ENCODE measurements at places on chromosomes 5 and 9.
A peak's percentile ranks its signal among the peaks of the same experiment; 100 is the strongest.

- H3K36me3 ChIP-seq = no peaks in the 10 kb centered on the region
- H3K27me3 ChIP-seq = no peaks in the 10 kb centered on the region
- peaks cover 17% of the 10 kb centered on the region for H3K4me1 ChIP-seq
- H3K4me3 ChIP-seq = no peak overlapping the region
- no peak for DNase-seq
These were observed 139.4 kb downstream of the ATG10 start for GRCh38 chr5:82111191-82111590.

GRCh38 chr5:148880696-148881095 lies 54.3 kb downstream of the ADRB2 start:
- no peak overlapping the region for H3K4me3 ChIP-seq
- peak overlapping the region; percentile 27 for H3K27ac ChIP-seq
- no peak for DNase-seq
- no peaks in the 10 kb centered on the region for H3K27me3 ChIP-seq

DNA sequence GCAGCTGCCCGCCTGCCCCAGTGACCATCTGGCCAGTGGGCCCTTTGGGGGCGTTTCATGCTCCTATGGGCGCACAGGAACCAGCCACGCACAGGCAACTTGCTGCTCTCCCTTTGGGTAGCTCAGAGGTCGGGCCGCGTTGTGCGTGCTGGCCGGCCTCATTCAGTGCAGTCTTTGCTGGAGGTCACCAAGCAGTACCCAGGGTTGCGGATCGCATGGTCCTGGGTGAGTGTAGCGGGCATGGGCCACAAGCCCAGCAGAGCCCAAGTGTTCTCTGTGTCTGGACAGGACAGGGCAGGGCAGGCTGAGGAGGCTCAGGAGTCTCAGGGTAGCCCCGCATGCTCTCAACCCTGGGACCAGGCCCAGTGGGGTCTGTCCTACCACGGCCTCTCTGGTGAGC lies 9.9 kb upstream of the MRNIP start:
- H3K27me3 ChIP-seq = peaks cover 2% of the 10 kb centered on the region
- peaks cover 3% of the 10 kb centered on the region for H3K36me3 ChIP-seq
- no peak overlapping the region for H3K27ac ChIP-seq

- H3K4me3 ChIP-seq = peak overlapping the region; percentile 19
- peaks cover 68% of the 10 kb centered on the region for H3K4me1 ChIP-seq
- no peak for DNase-seq
- no peak overlapping the region for H3K27ac ChIP-seq
These were observed 376.6 kb downstream of the EFNA5 start for GRCh38 chr5:107294211-107294550.

GRCh38 chr9:136267261-136268111 lies 21.9 kb upstream of the QSOX2 start:
- peak overlapping the region; percentile 85 for H3K27ac ChIP-seq
- DNase-seq = peak; percentile 83
- no peaks in the 10 kb centered on the region for H3K4me1 ChIP-seq
- no peaks in the 10 kb centered on the region for H3K27me3 ChIP-seq
- peak overlapping the region; percentile 82 for H3K4me3 ChIP-seq

GRCh38 chr9:87199278-87199677 lies 252.0 kb upstream of the GAS1 start:
- H3K4me3 ChIP-seq = no peak overlapping the region
- H3K27me3 ChIP-seq = peaks cover 5% of the 10 kb centered on the region
- no peak overlapping the region for H3K27ac ChIP-seq

DNA sequence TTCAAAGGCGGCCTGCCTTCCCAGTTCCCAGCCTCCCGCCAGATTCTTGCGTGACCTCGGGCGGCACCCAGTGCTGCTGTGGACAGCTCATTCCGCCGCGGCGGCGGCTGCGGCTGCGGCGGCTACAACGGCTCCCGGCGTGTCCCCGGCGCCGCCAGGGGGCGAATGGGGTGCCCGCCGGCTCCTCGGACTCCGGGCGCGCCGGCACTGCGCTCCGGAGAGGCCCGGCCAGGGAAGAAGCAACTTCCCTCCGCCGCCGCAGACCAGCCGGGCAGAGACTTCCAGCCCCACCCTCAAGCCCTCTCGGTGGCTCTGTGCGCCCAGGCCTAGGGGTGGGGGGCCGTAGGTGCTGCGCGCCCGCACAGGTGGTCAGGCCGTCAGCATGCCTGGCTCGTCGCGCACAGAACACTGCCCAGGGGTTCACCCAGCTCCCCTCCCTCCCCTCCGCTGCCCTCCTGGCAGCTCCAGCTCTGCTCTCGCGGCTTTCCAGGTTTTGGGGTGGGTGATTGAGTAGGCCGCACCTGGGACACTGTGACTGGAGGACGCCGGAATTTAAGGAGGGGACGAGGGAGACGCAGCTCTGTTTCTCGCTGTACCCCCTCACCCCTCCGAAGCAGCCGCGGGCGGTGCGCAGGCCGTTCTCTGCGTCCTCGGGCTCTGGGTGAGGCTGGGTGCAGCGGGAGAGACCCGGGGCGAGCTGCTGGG lies 20.2 kb downstream of the IGIP start:
- peak overlapping the region; percentile 72 for H3K4me3 ChIP-seq
- no peak overlapping the region for H3K27ac ChIP-seq
- peaks cover 4% of the 10 kb centered on the region for H3K36me3 ChIP-seq
- peaks cover 17% of the 10 kb centered on the region for H3K4me1 ChIP-seq
- DNase-seq = peak; percentile 47

- no peak overlapping the region for H3K4me3 ChIP-seq
- no peak for DNase-seq
- H3K36me3 ChIP-seq = no peaks in the 10 kb centered on the region
These were observed 218.0 kb downstream of the MAN2A1 start for GRCh38 chr5:109907731-109908130.

DNA sequence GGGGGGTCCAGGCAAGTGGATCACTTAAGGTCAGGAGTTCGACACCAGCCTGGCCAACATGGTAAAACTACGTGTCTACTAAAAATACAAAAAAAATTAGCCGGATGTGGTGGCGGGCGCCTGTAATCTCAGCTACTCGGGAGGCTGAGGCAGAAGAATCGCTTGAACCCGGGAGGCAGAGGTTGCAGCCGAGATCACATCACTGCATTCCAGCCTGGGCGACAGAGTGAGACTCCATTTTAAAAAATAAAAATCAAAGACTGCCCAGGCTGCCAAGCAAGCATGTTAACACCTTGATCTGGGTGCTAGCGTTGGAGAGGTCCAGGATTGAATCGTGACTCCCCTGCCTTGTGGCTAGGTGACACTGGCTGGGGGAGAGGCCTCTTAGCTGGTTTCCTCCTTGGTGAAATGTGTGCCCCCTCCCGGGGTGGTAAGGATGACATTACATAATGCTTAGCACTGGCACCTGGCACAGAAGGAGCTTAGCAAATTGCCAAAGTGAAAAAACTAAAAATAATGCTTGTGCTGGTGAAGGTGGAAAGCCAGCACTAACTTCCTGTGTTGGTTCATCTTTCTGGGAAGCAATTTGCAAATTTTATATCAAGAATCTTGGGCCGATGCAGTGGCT lies 2.2 kb upstream of the CIZ1 start:
- no peak overlapping the region for H3K27ac ChIP-seq
- peaks cover 6% of the 10 kb centered on the region for H3K36me3 ChIP-seq
- peaks cover 23% of the 10 kb centered on the region for H3K4me1 ChIP-seq
- no peak for DNase-seq

- peaks cover 11% of the 10 kb centered on the region for H3K4me1 ChIP-seq
- H3K27ac ChIP-seq = no peak overlapping the region
- H3K27me3 ChIP-seq = no peaks in the 10 kb centered on the region
These were observed 25.4 kb downstream of the DMRT3 start for GRCh38 chr9:1001838-1002237.

DNA sequence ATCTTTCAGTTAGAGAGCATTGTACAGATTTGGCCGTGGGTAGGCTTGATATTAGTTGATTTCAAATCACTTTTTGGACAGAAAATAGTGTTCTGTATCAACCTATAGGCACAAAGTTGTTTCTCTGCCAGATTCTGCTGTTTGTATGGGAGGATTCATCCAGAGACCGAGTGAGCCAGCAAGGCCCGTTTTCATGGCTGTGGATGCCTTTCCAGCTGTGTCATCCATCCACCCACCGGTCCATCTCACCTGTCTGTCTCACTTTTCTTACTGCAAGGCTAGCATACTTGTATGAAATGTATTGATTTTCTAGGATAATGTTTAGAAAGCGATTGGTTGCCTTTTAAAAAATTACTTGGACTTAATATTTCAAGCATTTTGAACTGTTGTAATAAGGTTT lies 34.4 kb downstream of the ICE1 start:
- no peaks in the 10 kb centered on the region for H3K27me3 ChIP-seq
- DNase-seq = no peak
- H3K36me3 ChIP-seq = peaks cover 49% of the 10 kb centered on the region
- no peak overlapping the region for H3K4me3 ChIP-seq

- H3K36me3 ChIP-seq = no peaks in the 10 kb centered on the region
- no peak overlapping the region for H3K27ac ChIP-seq
- H3K4me3 ChIP-seq = no peak overlapping the region
- no peaks in the 10 kb centered on the region for H3K4me1 ChIP-seq
- H3K27me3 ChIP-seq = peaks cover under 1% of the 10 kb centered on the region
These were observed 143.9 kb downstream of the SLIT3 start for GRCh38 chr5:169157064-169157463.

DNA sequence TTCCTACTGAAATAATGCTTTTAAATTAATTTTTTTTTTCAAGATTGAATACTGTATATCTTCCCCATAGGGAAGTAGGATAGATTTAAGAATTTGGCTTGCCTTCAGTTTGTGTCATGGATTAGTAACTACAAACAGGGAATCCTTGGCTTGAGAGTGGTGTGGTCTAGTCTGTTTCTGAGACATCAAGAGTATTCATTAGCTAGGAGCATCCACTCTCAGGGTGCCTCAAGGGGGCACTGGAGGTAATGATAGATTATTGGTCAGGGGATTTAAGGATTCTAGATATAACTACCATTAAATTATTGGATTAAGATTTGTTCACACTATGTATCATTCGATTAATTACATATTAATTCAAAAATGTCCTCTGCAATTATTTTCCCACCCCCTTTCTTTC lies 91.8 kb upstream of the TXNDC8 start:
- H3K36me3 ChIP-seq = peaks cover 3% of the 10 kb centered on the region
- no peaks in the 10 kb centered on the region for H3K4me1 ChIP-seq
- no peak overlapping the region for H3K4me3 ChIP-seq
- no peak for DNase-seq
- no peak overlapping the region for H3K27ac ChIP-seq
- H3K27me3 ChIP-seq = no peaks in the 10 kb centered on the region

All from immature natural killer cell (primary cell).